ENCODE measurements at places on chromosomes 6 and 20.

GRCh38 chr20:43846516-43846905 is 68.1 kb upstream of the TOX2 start:
- no peak for DNase-seq

DNA sequence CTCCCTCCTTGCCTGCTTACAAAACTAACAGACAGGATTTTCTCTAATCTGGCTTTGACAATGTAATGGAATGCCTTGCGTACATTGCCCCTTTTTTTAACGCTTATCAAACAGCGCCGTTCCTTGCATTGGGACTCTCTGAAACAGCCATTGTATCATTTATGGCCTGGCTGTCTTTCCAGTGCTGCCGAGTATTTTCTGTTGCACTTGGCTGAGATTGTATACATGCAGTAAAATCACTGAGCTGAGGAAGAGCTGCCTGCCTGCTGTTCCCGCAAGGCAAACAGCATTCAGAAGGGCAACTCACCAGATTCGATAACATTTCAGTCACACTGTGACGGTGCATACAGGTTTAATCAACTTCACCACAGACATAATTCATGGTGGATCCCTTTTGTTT is 106.0 kb downstream of the SH3BGRL2 start:
- DNase-seq: no peak

DNA sequence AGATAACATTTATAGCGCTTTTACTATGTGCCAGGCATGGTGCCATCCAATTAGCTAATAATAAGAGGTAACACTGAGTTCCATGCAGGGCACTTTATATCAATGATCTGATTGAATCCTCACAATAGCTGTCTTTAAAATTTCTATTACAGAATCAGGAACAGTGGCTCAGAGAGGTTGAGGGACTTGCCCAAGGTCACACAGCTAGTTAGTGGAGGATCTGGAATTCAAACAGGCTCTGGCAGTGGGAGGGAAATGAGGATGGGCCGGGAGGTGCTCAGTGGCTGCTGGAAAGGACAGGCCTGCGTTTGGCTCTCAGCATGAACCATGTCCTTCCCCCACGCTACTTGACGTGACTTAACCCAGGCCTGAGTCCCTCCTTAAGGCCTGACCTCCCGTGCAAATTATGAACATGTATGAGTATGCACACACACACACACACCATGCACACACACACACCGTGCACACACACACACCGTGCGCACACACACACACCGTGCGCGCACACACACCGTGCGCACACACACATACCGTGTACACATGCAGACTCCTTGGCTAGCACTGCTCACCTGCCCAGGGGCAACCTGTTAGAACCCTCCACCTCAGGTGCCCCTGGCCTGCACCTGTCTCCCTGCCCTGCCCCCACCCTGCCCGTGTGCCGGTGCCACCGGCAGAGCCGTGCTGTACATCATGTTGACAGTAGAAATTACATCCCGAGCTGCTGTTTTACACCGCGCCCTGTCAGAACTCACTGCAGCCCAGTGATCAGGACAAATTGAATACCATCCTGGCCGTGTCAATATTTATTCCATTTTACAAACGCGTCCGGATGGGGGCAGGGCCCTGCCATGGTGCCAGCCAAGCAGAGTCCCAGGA is 43.7 kb downstream of the CDH22 start:
- no peak for DNase-seq

GRCh38 chr20:8147476-8147875 is 15.4 kb downstream of the PLCB1 start:
- DNase-seq: no peak

DNA sequence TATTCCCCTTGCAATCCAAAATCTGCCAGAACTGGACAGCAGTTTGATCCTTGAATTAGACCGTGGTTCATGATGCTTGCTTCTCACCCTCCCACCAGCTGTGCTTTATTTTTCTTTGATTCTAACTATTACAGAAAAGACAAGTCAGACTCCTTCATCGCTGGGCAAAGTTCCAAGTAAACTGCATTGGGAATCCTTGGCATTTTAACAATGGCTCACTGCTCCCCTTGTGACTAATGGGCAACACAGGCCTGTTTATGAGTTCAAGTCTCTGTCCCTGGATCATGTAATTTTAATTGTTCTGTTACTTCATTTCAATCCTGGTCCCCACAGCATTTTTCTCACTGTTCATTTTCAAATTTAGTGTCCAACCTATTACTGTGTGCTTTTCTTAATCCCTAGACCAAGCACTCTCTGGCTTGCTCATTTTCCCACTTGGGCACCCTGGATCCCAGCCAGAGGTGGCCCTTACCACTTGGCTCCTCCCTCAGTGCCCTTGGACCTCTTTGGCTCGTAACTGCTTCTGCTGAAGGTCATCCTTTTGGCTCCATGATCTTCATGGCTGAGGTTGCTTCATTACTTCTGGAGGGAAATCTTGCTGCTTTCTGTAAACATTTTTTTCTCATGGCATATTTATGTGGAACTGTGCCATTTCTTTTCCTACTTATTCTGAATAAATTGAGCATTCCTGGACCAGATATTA is 32.8 kb downstream of the PSMB9 start:
- no peak for DNase-seq

All from activated gamma-delta T cell treated with anti-CD3 and anti-CD28 coated beads, Interleukin-2, amount 50 U/mL, for 16 hours (primary cell).